ENCODE measurements at places on chromosomes 2 and 18. TPM values are rescaled to one million over a fixed set of nuclear protein-coding genes. Genes with fewer than 3 reads are reported as not detected.

DNA sequence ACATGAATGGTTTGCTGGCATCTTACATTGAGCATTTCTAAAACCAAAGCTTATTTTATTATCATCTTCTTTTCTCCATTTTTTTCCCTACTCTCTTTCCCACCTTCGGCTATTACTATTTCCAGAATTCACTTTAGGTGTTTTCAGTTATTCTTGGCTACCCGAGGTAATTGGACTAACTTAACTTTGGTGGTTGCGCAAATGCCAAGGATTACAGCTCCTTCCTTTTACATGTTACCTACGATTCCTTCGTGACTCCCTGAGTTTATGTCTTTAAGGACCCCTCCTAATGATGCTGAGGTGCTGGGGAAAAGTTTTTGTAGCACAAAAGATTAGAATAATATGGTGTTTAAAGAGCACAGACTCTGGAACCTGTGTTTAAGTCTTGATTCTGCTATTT, 14.3 kb downstream of the KIAA1328 start:
- H3K36me3 ChIP-seq = no peaks in the 10 kb centered on the region
- H3K4me1 ChIP-seq = no peaks in the 10 kb centered on the region
- no peak overlapping the region for H3K4me3 ChIP-seq
- H3K27ac ChIP-seq = no peak overlapping the region

DNA sequence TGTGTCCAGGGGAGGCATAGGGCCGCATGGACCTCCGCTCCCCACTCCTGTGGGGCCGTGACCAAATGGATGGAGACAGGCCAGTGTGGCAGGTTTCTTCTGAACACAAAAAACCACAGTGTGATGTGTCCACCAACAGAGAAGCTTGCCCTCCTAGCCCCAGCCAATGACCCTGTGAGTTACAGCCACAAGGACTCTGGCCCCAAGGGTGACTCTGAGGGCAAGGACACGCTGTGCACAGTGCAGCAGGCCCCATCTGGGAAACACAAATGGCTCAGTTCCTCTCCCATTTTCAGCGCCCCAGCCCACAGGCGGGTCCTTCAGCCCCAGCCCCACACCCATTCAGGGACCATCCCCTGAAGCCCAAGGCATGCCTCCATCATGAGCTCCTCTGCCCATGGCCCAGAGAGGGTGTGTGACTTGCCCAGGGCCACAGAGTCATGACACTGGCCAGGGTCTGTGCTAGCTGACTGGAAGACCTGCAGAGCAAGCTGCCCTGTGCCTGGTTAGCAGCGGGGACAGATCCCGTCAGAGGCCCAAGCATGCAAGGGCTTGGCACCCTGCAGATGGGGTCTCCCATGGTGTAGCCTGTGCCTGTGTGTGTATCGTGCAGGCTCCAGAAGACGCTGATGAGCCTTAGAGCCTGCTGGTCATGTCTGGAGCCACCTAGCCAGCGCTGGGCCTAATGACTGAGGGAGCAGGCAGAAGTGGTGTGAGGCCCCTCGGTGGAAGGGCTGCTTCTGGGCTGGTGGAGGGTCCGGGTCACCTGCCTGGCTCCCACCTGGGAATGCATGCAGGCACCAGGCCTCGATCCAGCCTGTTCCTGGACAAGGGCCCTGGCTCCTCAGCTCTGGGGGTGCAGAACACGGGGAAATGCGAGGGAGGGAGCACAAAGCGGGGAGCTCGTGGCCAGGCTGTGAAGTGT, 47.7 kb downstream of the HS6ST1 start:
- H3K4me1 ChIP-seq = peaks cover 30% of the 10 kb centered on the region
- no peaks in the 10 kb centered on the region for H3K27me3 ChIP-seq
- DNase-seq = no peak
- H3K27ac ChIP-seq = peak overlapping the region; percentile 36
- H3K36me3 ChIP-seq = no peaks in the 10 kb centered on the region
- no peak overlapping the region for H3K4me3 ChIP-seq

DNA sequence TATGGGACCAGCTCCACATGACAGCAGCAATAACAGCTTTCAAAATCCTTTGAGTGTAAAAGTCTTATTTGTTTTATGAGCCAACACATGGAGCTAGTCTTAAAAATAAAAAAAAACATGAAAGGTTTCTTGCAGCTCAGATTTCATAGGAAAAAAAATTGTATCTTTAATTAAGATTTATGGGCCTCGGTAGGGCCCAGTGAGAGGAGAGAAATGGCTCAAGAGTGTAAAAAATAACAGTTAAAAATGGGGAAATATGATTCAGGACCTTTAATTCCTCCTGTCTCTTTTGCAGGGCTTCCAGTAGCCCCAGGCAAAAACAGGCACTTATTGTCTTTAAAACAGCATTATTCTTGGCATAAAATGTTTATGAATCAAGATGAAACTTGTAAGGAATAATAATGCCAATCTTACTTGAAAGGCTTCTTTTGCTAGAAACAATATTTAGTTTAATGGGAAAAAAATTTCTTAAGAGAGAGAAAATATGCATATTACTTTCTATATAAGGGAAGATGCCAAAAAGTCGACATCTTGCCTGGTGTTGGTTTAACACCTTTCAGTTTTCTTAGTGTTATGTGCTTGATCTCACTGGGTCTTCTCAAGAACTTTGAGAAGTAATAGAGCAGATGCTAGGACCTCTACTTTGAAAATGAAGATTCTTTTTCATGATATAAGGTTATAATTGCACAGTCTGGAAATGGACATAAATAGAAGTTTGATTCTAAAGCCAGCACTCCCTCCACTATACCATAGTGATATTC, 71.3 kb upstream of the SETBP1 start:
- H3K27me3 ChIP-seq = no peaks in the 10 kb centered on the region
- H3K27ac ChIP-seq = no peak overlapping the region
- DNase-seq = no peak
- H3K4me1 ChIP-seq = no peaks in the 10 kb centered on the region

DNA sequence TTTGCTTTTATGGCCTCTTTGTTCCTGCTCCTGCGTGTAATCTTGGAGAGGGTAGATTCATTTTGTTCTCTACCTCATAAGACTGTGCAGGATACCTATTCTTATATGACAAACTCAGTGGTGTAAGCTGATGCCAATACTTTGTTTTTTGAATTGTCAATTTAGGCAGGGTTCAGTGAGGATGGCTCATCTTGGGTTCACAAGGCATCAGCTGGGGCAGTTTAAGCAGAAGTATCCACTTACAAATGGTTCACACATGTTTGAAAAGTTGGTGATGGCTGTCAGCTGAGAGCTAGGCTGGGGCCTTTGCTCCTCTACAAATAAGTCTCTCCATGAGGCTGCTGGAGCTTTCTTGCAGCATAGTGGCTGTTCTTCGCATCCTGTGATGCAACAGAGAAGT, 920.6 kb upstream of the PIK3C3 start:
- no peaks in the 10 kb centered on the region for H3K4me1 ChIP-seq
- H3K4me3 ChIP-seq = no peak overlapping the region
- no peak for DNase-seq
- no peaks in the 10 kb centered on the region for H3K36me3 ChIP-seq
- no peaks in the 10 kb centered on the region for H3K27me3 ChIP-seq

DNA sequence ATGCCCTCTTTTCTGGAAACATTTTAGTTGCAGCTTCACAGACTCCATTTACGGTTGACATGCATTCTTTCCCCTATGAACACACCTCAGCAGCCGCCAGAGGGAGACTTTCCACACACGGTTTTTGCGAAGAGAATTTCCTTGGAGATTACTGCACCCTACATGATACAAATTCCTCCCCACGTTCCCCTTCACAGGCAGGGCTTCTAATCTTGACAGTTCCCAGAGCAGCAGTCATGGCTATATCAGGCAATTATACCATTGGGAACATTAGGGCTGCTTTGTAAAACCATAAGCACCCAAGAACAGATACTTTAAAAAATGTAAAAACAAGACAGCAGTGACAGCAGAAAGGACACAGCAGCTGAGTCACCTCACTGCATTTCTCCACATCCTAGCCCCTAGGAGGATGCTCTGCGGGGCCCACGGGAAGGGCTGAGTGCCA, 253.8 kb downstream of the TGIF1 start:
- H3K27me3 ChIP-seq = no peaks in the 10 kb centered on the region
- no peaks in the 10 kb centered on the region for H3K36me3 ChIP-seq
- peak; percentile 62 for DNase-seq
- no peak overlapping the region for H3K4me3 ChIP-seq
- no peak overlapping the region for H3K27ac ChIP-seq
- no peaks in the 10 kb centered on the region for H3K4me1 ChIP-seq

DNA sequence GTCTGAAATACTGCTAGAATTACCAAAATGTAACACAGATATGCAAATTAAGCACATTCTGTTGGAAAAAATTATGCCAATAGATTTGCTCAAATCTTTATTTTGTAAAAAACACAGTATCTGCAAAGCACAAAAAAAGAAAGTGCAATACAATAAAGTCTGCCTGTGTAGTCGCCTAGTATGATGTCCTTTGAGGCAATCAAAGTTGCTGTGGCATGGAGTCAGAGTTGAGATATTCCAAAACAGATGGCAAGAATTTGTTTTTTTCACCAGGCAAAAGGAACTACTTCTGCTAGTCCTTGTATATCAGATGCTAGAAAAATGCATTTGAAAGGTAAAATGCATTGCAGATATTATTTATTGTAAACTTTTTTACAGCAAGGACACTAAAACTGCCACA, 531.3 kb upstream of the TMEFF2 start:
- H3K4me1 ChIP-seq = no peaks in the 10 kb centered on the region
- H3K27me3 ChIP-seq = no peaks in the 10 kb centered on the region
- H3K4me3 ChIP-seq = no peak overlapping the region
- no peak for DNase-seq
- no peaks in the 10 kb centered on the region for H3K36me3 ChIP-seq

DNA sequence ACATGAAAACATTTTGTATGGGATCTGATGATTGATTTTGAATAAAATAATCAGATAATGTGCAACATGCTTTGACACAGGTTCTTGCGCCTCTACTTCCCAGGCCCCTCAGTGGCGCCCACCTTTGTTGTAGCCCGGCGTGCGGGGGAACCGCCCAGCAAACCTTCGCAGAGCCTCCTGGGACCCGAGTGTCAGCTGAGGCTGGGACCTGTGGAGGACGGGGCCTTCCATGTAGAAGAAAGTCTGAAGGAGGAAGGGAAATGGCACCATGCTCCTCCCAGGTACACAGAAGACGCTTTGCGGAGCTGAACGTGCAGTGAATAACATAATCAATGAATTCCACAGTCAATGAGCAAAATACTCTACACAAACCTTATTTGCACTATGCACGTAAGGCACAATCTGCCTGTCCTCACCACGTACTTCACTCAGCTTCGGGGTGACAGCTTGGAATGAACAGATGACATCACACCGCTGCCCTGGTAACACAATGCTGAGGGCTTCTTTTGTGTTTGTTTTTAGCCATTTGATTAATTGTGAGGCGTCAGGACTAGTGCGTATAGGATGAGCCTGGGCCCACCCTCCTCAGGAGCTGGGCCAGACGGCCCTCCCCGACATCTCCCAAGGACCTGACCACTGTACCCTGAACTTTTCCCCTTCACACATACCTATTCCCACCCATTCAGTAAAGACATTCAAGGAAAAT, 78.1 kb downstream of the TWIST2 start:
- no peak overlapping the region for H3K27ac ChIP-seq
- no peaks in the 10 kb centered on the region for H3K4me1 ChIP-seq
- DNase-seq = no peak
- no peaks in the 10 kb centered on the region for H3K36me3 ChIP-seq
- no peaks in the 10 kb centered on the region for H3K27me3 ChIP-seq
- H3K4me3 ChIP-seq = no peak overlapping the region

GRCh38 chr2:152815634-152816257, 97.3 kb downstream of the ARL6IP6 start:
- no peak for DNase-seq
- no peaks in the 10 kb centered on the region for H3K36me3 ChIP-seq
- H3K4me1 ChIP-seq = no peaks in the 10 kb centered on the region
- H3K27me3 ChIP-seq = no peaks in the 10 kb centered on the region

DNA sequence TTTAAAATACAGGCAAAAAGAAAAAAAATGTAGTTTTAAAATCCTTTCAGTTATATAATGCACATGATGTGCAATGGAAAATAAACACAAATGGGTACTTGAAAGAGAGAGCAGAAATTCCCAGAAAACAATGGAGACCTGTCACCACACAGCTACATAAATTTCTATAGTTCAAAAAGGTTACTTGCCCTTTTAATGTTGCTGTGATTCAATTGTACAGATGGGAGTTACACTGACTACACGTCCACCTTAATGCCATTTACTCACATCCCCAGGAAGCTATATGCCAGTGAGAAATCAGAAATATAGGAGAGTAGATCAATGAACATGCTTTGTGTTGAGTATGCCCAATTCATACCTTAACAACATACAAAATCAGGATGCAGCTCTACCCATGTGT, 269.6 kb downstream of the ERBB4 start:
- no peak overlapping the region for H3K4me3 ChIP-seq
- no peaks in the 10 kb centered on the region for H3K36me3 ChIP-seq
- no peaks in the 10 kb centered on the region for H3K4me1 ChIP-seq
- no peak overlapping the region for H3K27ac ChIP-seq
- no peaks in the 10 kb centered on the region for H3K27me3 ChIP-seq

DNA sequence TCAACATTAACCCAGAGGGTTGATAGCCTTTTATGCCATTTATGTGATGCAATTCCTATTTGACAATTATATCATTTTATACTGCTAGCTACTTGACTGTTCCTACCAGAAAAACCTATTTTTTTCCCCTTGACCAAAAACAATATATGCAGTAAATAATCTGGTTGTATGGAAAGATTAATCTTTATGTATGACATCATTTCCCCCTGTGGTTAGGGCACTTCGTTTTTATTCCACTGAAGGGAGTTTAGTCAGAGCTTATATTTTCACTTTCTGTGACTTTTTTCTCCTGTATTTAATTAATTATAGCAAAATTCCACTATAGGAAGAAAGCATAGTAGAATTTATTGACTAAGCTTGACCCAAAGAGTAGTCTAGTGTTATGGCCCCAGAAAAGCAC, 107.6 kb downstream of the HAUS1 start:
- DNase-seq = no peak
- H3K27ac ChIP-seq = no peak overlapping the region
- no peaks in the 10 kb centered on the region for H3K4me1 ChIP-seq
- H3K4me3 ChIP-seq = no peak overlapping the region

Gene AQP12A
- total RNA-seq = not detected

Gene SEPTIN10
- 43.2 TPM for total RNA-seq

Gene DPYSL5
- not detected for total RNA-seq

Gene GLI2
- 0.73 TPM for total RNA-seq

Data from right lobe of liver (tissue), 6 donors.